ENCODE measurements at places on chromosomes 7 and 10.

DNA sequence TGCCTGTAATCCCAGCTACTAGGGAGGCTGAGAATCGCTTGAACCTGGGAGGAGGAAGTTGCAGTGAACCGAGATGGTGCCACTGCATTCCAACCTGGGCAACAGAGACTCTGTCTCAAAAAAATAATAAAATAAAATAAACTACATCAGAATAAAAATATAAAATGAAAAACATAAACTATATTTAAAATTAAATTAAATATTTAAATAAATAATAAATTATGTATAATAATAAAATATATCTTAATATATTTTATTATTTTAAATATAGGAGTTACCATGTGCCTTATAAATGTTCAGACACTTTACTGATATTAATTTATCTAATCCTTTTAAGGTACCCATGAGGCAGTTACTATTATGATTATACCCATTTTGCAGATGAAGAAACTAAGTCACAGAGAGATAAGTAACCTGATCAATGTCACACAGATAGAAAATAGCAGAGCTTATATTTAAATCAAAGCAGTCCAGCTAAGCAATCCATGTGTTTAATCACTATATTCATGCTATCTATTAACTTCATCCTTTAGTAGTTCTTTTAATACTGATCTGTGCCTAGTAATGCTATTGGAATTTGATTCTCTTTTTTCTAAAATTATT is 30.3 kb upstream of the MET start:
- no peak for DNase-seq

- peak; percentile 18 for DNase-seq
Observed at GRCh38 chr7:70634610-70635068, 497.3 kb upstream of the GALNT17 start.

GRCh38 chr7:774161-775109 is 47.4 kb upstream of the PRKAR1B start:
- DNase-seq, result no peak

- DNase-seq, result no peak
Observed at GRCh38 chr7:24898691-24899090, 81.3 kb downstream of the OSBPL3 start.

DNA sequence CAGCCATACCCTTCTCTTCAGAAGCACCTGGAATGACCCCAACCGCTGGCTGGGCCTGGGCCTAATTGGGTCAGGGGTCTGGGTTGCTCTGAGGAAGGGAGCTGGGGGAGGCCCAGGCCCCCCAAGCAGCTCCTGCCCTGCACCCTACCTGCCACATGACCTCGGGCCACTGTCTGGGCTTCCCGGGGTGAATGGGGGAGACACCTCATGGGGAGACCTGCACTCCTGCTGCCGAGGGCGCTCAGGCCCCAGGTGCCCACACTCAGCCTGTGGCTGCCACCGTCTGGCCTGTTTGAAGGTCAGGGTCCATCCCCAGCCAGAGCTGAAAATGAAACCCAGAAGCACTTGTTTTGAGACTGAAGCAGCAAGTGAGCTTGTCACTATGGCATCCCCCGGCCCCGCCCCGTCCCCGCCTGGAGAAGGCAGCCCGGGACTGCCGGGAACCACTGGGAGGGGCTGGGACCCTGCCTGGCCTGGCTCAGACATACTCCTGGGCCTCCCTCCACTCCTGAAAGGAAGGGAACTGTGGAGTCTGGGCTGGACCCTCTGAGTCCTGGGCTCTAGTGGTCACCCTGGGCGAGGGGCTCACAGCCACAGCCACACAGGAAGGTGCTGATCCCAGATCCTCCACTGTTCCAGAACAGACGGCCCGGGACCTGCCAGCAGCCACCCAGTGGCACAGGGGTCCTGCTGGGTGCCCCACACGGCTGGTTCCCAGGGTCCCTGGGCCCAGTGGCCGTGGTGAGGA is 7.4 kb upstream of the MICALL2 start:
- DNase-seq, result no peak

DNA sequence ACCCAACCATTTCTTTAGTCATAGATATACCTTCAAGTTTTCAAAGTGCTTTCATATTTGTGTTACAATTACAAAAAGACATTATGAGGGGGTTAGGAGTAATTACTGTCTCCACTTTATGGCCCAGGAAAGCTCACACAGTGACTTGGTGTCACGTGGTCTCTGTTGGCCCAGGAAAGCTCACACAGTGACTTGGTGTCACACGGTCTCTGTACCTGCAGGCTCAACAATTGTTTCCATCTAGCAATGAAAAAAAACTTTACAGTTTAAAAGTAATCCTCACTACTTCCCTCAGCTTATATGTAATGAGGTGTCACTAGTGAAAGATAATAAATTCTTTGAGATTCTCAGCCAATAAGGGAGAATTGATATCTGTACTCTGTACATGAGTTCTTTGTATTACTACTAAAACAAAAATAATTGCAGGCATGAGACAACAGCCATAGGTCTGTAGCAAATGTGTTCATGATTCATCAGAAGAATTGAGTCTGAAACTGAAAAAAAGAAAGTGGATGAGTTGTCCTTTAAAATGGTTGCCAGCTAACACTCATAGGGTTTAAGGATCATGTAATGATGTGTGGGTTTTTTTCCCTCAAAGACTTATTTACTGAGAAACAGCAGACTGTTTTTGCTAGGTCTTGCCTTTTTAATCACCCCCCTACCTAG is 10.9 kb downstream of the OGDH start:
- DNase-seq, result no peak

- no peak for DNase-seq
Observed at GRCh38 chr7:69908454-69908853, 310.2 kb downstream of the AUTS2 start.

DNA sequence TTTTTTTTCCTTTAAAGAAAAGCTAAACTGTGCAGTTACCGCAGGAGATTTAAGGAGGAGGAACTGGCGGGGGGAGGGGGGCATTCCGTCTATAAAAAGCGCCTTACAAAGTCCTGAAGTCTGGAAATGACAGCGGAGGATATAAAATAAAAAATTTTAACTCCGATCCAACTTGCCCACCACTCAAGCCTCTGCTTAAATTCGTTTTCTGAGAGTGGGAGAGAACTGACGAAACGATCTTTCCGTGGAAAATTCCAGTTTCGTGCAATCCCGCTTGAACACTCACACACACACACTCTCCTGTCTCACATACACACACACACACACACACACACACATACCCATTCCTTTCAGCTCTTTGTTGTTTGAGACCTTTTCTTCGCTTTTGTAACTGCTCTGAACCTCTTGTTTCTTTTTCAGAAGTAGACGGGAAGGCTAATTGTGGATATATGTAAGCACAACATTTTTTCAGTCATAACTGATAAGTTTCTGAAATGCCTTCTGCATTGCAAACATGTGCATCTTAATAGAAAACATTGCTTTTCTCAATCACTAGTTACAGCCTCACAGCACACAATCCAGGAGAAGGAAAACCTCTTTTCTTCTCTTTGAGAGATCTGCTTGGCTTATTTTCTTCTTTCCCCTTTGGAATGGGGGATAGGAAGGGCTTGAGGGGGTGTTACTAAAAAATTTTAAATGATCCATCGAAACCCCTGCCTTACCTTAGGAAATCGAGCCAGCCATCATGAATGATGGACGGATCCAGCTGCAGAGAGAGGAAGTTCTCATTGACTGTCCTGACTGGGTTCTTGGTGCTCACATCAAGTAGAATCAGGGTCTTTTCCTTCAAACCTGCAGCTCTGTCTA is 628 bp downstream of the HPSE2 start:
- DNase-seq, result no peak

GRCh38 chr7:14085901-14086300 is 96.4 kb upstream of the ETV1 start:
- DNase-seq, result no peak

GRCh38 chr10:77087366-77087765 is 550.2 kb downstream of the KCNMA1 start:
- no peak for DNase-seq

GRCh38 chr7:4222676-4223075 is 459.4 kb upstream of the FOXK1 start:
- no peak for DNase-seq

DNA sequence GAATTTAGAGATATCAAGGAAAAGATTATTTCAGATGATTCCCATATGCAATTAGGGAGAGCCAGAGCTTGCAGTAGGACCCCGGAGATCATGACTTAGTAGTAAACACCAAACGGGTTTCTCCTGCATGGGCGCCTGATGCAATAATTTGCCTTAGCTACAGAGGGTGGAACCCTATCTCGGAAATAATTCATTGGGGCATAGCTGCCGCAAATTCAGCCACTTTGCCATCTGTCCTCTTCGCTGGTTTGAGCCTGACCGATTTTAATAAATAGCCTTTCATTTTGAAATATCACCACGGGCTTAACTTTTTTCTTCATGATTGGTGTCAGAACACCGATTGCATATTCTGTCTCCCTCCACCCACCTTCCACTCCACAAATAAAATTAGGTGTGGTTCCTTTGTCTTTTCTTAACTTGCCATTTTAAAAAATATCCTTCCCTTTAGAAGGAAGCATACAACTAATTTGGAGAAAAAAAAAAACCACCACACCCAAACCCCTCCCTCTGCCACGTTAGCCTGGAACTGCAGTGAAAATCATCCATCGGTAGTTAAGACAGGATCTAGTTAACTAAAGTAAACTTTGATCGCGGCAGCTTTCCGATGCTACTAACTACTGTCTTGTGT is 1.4 kb downstream of the GARS1 start:
- DNase-seq, result no peak

- no peak for DNase-seq
Observed at GRCh38 chr10:116926426-116926825, 77.1 kb downstream of the ENO4 start.

GRCh38 chr10:97111615-97112014 is 74.1 kb downstream of the SLIT1 start:
- no peak for DNase-seq

GRCh38 chr10:28305553-28305952 is 2.7 kb upstream of the MPP7 start:
- no peak for DNase-seq

Measured in smooth muscle cell of the brain vasculature (primary cell).